ENCODE measurements at places on chromosomes 2 and 18.

- peak; percentile 49 for DNase-seq
Measured at GRCh38 chr2:226838722-226839121, 2.9 kb downstream of the RHBDD1 start.

DNA sequence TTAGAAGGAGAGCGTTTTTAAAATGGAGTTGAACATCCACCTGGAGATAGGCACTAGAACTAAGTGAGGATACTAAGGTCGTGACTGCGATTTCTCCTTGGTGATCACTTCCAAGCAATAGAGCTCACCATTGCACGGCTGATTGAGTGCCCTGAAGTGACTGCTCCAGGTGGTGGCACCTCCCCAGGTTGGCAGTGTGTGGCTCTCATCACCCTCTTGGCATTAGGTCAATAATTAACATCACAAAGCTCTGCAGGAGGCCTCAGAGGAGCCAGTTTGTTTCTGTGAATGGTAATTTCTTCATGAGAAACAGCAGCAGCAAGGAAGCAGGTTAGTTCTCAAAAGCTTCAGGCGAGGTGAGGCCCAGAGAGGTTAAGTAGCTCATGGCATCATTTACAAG lies 259.6 kb downstream of the CLIP4 start:
- peak; percentile 73 for DNase-seq

DNA sequence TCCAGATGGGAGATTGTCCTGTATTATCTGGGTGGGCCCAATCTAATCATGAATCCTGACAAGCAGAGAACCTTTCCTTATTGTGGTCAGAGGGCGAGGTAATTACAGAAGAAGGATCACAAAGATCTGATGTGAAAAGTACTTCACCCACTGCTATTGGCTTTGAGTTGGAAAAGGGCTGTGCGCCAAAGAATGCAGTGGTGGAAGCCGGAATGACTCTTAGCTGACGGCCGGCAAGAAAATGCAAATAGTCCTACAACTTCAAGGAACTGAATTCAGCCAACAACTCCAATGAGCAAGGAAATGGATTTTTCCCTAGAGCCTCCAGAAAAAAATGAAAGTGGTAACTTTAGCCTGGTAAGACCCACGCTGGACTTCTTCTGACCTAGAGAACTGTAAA lies 67.3 kb downstream of the CTNNA2 start:
- peak; percentile 17 for DNase-seq

DNA sequence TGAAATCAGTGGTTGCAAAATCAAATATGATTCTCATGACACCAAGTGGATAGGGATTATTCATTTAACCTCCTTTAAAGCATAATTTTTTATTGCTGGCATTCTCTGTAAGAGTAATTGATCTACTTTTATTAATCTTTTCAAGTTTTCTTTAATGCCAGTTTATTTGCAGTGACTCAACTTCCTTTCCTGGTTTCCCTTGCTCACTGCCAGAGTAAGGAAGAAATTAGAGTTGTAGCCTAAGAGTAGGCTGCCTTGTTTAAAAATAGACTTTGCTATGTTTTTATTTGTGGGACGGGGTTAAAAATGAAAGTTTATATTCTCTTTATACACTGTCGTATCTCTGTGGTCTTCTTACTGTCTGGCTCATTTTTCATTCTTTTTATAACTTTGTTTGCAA lies 148.6 kb downstream of the WDR7 start:
- DNase-seq = no peak

- no peak for DNase-seq
Measured at GRCh38 chr2:84931384-84931821, 25.9 kb downstream of the TMSB10 start.

GRCh38 chr2:56009758-56010458 lies 86.3 kb upstream of the EFEMP1 start:
- DNase-seq = peak; percentile 81

DNA sequence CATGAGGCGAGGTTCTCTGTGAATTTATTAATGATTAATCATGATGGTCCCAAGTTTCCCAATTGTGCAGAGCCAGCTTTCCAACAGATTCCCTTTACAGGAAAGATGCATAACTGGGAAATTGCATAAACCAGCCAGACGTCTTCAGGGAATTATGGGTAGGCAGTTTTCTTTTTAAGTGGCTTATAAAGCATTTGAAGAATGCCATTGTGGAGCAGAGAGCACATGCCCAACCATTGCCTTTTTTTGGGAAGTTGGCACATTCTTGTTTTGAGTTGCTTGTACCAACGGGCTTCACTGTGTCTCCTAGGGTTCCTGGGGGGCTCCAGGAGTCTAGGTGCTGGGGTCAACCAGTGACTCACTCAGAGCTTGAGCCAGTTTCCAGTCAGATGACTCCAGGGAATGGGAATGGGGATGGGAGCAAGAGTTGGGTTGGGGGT lies 231.7 kb upstream of the FOSL2 start:
- DNase-seq = no peak

- DNase-seq = no peak
Measured at GRCh38 chr2:128413718-128414341, 95.2 kb upstream of the HS6ST1 start.

DNA sequence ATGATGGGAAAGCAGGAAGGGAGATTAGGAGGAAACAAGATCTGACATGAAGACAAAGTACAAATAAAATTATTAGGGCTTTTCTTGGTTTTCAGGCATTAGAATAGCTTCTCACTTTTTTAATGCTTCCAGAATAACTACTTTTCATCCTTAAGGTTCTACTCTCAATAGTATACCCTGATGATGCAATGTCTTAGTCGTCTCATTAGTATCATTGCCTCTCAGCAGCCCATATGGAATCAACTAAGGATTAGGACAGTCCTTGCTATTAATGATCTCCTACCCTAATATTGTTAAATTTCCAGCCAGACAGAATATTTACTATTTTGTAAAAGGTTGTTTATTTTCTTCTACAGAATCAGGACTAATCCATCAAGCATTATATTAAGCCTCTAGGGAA lies 55.9 kb downstream of the RELCH start:
- no peak for DNase-seq

DNA sequence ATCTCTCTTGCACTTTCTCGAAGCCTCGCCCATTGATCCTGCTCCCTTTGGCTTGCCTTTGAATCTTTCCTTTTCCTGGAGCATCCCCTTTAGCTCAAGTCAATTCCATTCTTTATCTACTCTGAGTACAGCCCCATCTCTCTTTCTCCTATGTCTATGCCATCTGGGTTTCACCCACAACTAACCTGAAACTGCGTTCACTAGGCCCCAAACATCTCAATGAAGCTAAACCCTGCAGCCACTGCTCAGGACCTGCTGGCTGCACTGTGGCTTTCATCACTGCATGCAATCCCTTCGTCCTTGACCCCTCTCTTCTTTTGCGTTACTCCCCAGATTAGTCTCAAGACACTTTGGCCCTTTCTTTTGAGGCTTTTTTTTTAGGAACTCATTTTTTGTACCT lies 81.6 kb upstream of the CYRIA start:
- DNase-seq = no peak

- peak; percentile 98 for DNase-seq
Measured at GRCh38 chr2:103823847-103824246, 1030.1 kb upstream of the POU3F3 start.

GRCh38 chr2:172834881-172835280 lies 99.2 kb downstream of the RAPGEF4 start:
- peak; percentile 94 for DNase-seq

DNA sequence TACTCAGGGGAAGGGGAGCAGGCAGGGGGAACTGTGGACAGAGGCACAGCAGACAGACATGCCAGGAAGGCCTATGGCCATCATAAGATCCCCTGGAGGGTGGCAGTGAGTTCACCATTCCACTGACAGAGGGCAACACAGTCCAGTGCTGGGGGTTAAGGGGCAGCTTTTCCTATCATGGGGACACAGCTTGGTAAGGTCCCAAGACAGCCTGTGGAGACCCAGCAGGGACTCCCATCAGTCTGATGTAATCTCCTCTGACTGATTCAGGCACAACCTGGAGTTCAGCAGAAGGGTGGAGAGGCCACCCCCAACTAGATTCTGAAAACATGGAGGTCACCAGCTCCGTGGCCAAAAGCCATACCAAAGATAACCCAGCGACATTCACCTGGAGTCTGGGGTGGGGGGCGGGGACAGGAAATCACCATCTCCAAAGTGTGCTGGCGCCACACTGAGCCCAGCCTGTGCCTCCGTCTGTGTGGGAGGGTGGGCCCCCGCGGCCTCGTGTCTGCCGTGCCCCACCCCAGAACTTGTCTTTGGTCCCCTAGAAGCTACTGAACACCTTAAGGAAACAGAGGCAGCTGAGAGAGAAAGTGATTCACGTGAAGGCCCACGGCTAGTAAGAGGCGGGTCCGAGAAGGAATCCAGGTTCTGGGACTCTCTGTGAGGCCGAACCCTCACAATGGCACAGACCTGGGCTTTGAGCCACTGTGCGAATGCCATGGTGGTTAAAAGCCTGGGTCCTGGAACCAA lies 28.6 kb downstream of the DNMT3A start:
- DNase-seq = peak; percentile 8

- DNase-seq = no peak
Measured at GRCh38 chr2:99811544-99811943, 321.7 kb upstream of the REV1 start.

DNA sequence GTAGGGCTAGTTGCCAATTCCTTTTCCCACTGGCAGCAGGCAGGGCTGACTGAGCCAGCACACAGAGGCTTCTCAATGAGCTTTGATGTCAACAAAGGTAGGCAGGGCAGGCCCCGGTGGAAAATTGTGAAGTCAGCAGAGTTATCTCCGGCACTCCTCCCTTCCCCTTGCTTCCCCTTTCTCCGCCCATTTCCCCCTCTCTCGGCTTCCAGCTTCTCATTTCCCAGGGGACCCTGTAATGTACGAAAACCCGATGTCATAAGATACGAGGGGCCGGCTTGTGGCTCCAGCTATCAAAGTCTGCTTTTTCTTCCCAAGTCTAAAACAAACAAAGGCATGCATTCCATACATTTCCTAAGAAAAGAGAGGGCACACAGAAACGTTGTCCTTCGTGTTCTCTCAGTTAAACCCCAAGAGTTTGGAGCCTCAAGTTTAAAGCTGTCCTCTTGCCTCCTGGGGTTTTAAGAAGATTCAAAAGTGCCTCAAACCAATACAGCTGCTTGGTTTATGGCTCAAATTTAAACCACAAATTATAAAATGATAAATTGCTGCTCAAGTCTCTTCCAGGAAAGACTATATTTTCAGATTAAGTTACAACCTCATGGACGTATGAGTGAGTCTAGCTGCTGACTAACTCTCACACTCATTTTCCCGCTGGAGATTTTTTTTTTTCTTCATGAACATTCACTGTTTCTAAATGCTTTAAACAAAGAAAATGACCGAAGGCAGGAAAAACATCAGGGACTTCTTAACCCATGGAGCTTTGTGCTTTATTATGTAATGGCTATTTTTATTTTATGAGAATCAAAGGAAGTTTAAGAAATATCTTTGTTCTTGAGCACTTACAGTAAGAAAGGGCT lies 27.2 kb upstream of the EML4 start:
- peak; percentile 65 for DNase-seq

- DNase-seq = no peak
Measured at GRCh38 chr2:12428324-12428723, 288.4 kb upstream of the TRIB2 start.

DNA sequence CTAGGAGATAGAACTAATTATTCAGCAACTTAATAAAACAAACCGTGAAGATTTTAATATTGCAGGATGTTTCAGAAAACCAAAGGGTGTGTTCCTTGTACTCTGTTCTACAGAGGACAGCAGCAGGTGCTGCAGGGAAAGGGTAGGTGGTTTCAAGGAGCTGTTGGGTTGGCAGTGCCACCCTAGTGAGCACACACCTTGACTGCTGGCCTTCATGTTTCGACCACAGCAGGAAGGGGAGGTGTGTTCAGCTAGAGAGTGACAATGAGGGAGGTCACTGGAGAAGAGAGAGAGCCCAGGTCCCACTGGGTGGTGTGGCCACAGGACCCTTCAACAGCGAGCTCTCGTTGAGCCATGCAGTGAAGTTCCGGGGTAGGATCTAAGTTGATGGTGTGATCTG lies 98.6 kb downstream of the ZNF236 start:
- no peak for DNase-seq

DNA sequence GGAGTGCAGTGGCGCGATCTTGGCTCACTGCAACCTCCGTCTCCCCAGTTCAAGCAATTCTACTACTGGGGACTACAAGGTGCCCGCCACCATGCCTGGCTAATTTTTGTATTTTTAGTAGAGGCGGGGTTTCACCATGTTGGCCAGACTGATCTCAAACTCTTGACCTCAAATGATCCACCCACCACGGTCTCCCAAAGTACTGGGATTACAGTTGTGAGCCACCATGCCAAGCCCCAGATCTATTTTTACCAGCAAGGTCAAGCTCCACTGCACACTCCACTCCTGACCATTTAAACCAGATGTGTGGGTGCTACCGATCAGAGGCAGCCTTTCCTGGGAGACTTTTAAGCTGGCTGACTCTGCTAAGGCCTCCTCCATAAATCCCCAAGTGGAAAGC lies 67.5 kb upstream of the CD226 start:
- no peak for DNase-seq

GRCh38 chr2:32358111-32358482 lies 1.3 kb downstream of the BIRC6 start:
- DNase-seq = no peak

- peak; percentile 64 for DNase-seq
Measured at GRCh38 chr2:70645733-70646419, 92.2 kb upstream of the TGFA start.

GRCh38 chr2:40625849-40626248 lies 174.0 kb upstream of the SLC8A1 start:
- no peak for DNase-seq

DNA sequence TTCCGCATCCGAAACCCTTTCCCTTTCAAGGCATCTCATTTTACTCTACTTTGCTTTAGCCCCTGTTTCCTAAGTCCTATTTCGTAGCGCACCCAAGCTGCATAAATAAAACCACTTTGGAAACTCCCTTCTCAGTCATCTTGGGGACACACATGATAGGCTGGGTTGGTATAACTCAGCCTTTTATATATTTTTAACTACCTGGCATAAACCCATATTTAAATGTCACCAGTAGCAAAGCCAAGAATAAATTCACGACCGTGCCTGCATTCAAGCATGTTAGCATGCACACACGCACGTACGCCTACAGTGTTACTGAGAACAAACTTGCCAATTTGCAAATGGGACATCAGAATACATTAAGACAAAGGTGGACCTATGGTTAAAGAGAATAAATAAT lies 564.7 kb upstream of the PIK3C3 start:
- DNase-seq = no peak

DNA sequence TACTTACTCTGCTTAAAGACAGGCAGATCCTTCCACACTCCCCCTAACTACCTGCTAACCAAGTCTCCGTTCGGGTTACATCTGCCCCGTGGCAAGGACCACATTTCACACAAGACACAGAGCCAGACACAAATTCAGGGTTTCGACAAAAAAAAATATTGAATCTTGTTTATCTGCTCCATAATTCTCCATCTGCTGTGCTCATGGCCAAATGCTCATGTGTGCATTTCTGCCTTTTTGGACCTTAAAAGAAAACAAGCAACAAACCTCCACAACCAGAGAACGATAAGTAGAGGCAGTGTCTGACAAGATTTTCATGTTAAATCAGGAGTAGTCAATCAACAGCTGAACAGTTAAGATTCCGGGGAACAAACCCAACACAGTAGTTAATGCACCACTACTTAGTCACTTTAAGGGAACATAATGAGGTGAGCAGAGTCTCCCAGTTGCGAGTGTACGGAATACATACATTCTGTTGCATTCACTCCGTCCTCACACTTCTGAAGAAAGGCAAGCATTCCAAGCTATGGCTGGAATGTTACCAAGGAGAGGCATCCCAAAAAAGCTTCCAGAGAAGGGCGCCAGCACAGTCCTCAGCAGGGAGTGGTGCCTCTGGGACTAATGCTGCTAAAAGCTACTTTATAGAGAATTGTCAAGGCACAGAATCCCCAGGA lies 121.0 kb downstream of the ANKRD44 start:
- no peak for DNase-seq

GRCh38 chr2:222708274-222708710 lies 36.8 kb downstream of the MOGAT1 start:
- DNase-seq = peak; percentile 80

Data from DMS53 (cell line).